ENCODE measurements at places on chromosomes 11 and 22. TPM values are rescaled to one million over a fixed set of nuclear protein-coding genes. Genes with fewer than 3 reads are reported as not detected.
A peak's percentile ranks its signal among the peaks of the same experiment; 100 is the strongest.

GRCh38 chr11:9132203-9132878, 40.9 kb upstream of the SCUBE2 start:
- DNase-seq, result no peak

OR51A4 gene
- not detected for total RNA-seq

- peak; percentile 94 for DNase-seq
These were observed 52.6 kb downstream of the SWAP70 start for GRCh38 chr11:9716275-9717039.

BTBD10 gene
- 56.3 TPM for total RNA-seq

GRCh38 chr11:95305705-95306104, 74.7 kb upstream of the SESN3 start:
- DNase-seq, result no peak

DNA sequence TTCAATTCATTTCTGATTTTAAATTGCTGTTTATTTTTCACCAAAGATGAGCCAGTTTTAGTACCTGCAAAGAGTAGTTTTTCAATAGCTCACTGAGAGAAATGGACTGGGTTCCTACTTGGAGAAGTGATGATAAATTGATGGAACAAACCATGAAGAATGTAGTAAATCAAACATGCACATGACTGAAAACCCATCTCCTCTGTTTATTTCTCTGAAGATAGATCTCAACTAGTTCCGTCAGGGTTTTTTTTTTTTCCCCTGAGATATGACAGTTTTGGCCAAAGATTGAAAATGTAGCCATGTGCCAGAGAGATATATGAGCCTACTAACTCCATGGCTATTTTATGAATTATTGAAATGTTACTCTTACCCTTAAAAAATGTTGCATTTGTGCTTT, 239.6 kb downstream of the DDX10 start:
- DNase-seq, result no peak

- DNase-seq, result peak; percentile 78
These were observed 30.4 kb downstream of the COMMD9 start for GRCh38 chr11:36258730-36259360.

DNA sequence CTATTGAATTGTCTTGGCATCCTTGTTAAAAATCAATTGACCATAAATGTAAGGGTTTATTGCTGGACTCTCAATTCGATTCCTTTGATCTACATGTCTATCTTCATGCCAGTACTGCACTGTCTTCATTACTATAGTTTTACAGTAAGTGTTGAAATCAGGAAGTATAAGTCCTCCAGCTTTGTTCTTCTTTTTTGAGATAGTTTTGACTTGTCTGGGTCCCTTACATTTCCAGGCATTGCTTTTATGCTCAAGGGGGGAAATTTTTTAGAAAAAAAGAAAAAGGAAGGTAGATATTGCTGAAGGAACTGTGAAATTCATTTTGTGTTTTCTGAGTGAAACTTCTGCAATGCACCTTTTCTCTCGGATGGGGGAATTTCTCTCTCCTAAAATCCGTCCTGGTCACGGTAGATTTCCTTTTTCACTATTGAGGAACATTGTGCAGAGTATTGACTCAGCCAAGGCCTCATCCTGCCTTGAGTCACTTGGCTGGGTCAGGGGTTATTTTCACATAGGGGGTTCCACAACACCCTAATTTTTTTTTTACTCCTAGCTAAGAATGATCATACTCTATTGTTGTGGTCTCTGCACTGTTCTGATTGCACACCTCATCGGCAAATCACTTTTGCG, 2.8 kb upstream of the ACER3 start:
- no peak for DNase-seq

DNA sequence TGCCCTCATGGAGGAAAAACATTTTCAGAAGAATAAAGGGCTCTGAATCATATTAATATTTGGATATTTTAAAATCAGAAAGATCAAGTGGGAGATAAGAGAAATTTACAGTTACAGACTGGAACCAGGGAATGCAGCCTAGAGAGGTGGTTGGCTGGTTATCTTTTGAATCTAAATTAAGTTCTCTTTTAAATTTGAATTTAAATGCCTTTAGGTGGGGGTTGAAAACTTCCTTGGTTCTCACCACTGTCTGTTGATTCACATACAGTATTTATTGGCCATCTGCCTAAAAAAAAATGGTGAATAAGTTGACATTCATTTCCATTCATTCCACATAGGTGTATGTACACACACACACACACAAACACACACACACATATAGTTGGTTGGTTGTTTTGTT, 35.7 kb upstream of the PTPRJ start:
- no peak for DNase-seq

GRCh38 chr22:41699264-41700107, at the start of gene MEI1:
TSS of gene MEI1 (plus strand) at chr22:41699503. CDS start at chr22:41699539, 36 bp downstream.
- peak; percentile 68 for DNase-seq

DNA sequence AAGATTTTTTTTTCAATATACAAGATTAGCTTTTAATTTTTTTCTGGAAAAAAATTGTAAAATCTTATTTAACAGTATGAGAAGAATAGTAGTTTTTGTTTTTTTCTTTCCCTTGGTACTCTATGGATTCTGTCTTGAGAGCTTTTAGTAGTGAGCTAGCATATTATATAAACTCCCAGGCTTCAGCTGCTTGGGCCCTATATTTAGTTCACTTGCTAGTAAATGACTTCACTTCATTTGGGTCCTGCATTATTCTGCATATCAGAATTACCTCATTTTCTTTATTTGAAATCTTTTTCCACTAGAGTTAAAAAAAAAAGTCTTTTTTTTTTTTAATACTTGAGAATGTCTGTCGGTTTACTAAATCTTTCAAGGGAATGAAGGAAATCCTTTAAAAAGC, 33.1 kb downstream of the HIPK3 start:
- no peak for DNase-seq

CHST1 gene
- 0.82 TPM for total RNA-seq

GRCh38 chr11:13620063-13620462, 48.4 kb upstream of the FAR1 start:
- DNase-seq, result no peak

GRCh38 chr11:104028476-104029263, 7.8 kb upstream of the DDI1 start:
- DNase-seq, result peak; percentile 30

TSSK2 gene
- not detected for total RNA-seq

- no peak for DNase-seq
These were observed 25.2 kb downstream of the LIF start for GRCh38 chr22:30221121-30221992.

DNA sequence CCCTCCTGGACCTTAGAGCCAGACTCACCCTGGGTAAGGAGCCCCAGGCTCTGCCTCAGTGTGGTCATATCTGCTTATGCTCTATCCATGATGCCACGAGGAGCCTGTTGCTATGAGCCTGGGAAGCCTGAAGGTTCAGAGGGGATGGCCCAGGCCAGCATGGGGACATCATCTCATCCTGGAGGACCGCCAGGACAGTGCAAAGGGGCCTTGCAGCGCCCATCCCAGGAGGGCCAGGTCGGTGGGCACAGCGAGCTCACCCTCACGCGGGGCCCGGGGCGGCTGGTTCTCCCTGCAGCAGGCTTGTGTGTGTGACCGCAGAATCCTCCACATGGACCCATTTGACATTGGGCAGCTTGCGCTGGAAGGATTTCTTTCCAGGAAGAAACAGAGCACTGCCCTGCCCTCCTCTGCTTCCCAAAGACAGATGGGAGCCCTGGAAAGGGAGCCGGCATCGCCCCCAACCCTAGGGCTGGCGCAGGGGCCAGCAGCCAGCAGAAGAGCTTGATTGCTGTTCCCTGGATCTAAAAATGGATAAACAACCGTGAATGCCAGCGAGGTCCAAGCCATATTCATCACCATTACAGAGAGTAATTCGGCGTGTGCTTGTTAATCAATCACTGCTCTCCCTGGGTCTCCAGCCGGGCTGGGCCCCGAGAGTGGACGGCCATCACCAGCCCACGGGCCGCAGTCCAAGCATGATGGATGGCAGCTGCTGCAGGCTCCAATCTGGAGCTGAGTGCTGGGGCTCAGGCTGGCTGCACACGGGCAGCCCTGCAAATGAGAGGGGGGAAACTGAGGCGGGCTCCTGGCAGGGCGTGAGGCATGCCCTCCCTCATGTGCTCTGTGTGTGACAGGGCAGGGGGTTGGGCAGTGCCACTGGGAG, 739.7 kb downstream of the BRD1 start:
- no peak for DNase-seq

PGA3 gene
- not detected for total RNA-seq

INS gene
- not detected for total RNA-seq

GRCh38 chr11:94866231-94866822, 98.2 kb downstream of the AMOTL1 start:
- no peak for DNase-seq

DNA sequence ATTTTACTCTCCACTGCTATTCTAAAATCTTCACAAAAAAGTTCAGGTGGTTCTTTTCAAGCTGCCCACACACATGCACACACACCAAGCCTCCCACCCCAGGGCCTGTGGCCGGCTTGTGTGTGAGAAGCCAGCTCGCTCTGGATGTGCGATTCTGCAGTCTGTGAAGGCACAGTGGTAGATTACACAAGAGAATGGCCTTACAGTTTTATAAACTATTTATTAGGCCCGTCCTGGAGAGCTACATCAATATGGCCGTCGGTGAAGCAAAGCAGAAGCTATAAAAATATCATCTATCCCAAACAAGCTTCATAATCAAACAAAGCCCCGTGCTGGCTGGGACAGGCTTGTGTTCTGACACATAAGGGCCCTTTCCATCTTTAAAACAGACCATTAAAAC, 240.5 kb downstream of the OPCML start:
- DNase-seq, result no peak

GRCh38 chr22:50030297-50031188, 18.0 kb upstream of the IL17REL start:
- peak; percentile 62 for DNase-seq

GRCh38 chr11:106176817-106177216, 99.4 kb downstream of the AASDHPPT start:
- DNase-seq, result no peak

LRRN4CL gene
- total RNA-seq, result 62.0 TPM

DNA sequence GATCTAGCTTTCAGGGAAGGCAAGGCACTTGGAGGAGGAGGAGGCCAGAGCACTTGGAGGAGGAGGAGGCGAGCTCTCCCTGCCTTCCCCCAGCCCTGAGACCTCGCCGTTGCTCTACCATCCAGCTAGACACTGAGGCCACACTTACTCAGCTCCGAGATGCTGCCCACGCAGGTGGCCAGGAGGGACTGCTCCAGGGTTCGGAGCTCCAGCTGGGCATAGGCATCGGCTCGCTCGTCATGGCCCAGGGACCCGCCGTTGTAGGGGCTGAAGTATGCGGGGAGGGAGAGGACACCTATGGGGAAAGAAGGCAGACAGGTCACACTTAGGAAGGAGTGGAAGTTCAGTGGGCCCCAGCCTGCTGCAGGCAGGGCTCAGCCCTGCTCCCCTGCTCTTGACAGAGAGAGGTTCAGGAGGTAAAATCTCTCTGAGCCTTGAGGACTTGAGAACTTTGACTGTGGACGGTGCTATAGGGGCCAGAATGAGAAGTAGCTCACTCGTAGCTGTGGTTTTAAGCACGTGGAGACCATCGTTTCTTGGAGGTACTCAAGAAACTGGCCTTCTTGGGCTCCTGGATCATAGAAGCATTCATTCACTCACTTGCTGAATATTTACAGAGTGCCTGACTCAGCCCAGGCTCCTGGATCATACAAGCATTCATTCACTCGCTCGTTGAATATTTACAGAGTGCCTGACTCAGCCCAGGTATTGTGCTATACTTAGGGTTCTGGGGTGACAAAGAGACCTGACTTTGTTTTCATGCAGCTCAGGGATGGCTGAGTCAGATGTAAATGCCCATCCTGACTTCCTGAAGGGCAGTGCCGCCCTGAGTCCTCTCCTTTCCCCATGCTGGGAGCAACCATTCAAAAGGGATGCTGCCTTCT, 99.2 kb downstream of the NAT10 start:
- no peak for DNase-seq

LRRC56 gene
- total RNA-seq, result 0.45 TPM

TEX12 gene
- 0.36 TPM for total RNA-seq

GRCh38 chr11:28400331-28401100, 292.3 kb downstream of the METTL15 start:
- peak; percentile 16 for DNase-seq

DNA sequence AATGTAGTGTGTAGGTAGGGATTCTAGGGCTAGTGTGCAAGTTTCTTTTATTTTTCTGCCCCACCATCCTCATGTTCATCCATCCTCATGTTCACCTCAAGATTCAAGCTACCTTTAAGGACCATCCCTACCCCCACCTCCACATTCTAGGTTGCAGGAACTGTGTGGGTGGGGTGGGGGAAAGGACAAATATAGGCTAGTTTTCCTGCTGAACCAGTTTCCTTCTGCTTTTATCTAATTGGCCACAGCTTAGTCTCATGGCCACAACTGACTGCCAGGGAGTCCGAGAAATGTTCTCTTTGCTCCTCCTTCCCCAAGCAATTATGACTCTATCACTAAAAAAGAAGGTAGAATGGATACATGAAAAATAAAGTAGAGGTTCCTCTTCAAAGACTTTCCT, 179.0 kb upstream of the LARGE1 start:
- no peak for DNase-seq

DNA sequence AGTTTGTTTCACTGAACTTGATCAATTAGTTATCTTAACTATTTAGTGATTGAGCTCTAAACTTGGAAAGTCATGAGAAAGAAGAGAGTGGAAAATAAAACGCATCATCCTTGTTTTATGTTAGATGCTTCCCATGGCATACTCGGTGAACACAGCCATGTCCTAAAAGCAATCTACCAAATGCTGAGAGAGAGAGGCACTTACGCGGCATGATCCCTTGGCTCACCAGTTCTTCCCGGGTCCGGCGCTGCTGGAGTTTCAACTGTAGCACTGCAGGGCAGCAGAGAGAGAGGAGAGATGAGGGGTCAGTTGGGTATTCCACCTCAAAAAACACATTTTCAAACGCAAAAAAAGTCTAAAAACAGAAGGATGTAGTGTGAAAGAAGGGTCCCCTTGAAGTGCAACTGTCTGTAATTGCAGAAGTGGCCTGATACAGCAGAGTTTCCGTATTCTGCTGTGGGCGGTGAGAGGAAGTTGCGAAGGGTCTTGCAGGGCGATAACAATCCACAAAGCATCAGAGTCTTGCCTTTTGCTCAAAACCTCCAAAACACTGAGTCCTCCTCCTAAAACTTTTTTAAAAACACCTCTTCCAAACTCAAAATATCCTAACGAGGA, 92.7 kb downstream of the SGSM3 start:
- DNase-seq, result no peak
